ENCODE measurements at places on chromosomes 5 and 9. TPM values are rescaled to one million over a fixed set of nuclear protein-coding genes. Genes with fewer than 3 reads are reported as not detected.

The LRRC19 gene
- not detected for total RNA-seq

The RASEF gene
- 3.0 TPM for total RNA-seq

The CDH6 gene
- total RNA-seq, result not detected

DNA sequence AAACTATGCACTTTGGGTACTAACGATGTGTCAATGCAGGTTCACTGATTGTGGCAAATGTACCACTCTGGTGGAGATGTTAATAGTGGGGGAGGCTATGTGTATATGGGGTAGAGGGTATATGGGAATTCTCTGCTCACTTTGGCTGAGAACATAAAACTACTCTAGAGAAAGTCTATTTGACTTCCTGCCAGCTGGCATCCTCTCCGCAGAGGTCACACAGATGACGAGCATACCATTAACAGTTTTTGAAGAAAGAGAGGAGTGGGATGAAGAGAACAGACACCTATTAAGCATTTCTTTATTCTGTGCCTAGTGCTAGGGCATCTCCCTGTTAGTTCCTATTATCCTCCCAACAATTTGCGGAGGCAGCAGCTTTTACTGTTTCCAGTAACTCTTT lies 58.4 kb upstream of the TRIM32 start:
- no peak for DNase-seq

DNA sequence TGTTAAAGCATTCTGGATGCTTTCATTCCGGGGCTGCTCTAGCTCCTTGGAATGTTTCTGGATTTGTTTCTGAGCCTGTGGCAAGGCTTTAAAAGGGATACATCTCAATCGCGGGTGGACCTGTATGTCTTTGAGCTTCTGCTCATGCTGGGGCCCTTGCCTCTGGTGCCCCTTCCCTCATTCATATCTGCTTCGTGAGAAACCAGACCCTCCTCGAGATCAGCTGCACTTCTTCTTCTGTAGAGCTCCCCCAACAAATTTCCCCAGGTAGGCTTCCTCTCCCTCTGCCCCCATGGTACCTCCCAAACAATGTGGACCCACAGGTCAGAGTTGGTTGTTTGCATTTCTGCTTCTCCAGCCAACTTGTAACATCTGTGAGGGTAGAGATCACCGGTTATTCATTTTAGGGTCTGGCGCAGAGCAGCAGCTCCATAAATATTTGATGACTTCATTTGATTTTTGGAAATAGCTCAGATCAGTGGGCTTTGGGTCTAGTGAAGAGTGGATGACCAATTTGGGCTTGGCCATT lies 6.6 kb downstream of the ZNF618 start:
- DNase-seq, result no peak

DNA sequence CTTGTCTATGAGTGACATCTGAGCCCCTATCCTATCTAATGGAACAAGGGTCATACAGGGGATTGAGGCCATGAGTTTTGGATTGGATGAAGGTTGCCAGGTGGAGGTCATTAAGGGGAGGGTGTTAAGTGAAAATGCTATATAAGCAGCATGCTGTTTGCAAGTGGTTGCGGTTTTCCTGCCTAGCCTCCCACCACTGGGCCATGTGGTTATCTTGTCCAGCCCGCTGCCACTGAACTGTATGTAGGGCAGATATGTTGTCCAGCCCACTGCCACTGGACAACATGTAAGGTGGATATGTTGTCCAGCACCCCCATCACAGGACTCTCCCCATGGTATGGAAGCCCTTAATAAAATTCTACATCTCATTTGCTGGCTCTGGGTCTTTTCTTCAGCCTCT lies 200.0 kb downstream of the FGF10 start:
- no peak for DNase-seq

- no peak for DNase-seq
Observed at GRCh38 chr5:65441800-65442199, 39.9 kb downstream of the ADAMTS6 start.

- no peak for DNase-seq
Observed at GRCh38 chr5:136836093-136836492, 470.7 kb upstream of the TRPC7 start.

GRCh38 chr5:143152445-143152844 lies 251.0 kb downstream of the NR3C1 start:
- DNase-seq, result no peak
